Stimulated activated CD4-positive, alpha-beta T cell treated with anti-CD3 and anti-CD28 coated beads, TNF-alpha, amount 100 ng/mL, for 1 hour (primary cell): ENCODE measurements at places on chromosomes 2 and 18.

DNA sequence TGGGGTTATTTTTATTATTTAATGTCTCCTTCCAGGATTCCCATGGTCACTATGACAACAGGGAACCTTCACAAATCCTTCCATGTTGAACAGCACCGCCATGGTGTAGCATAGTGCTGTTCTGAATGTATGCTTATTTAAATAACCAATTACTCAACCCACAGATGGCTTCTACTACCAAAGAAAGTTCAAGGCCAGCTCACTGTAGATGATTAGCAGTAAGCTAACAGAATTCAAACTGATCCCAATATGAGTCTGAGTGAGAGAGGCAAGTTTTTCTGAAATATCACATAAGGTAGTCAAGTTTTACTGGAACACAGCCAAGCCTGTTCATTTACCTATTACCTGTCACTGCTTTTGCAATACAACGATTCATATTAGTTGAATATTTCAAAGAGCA is 51.2 kb downstream of the CLASP1 start:
- DNase-seq: no peak

GRCh38 chr2:7986431-7986830 is 695.4 kb upstream of the ID2 start:
- no peak for DNase-seq

GRCh38 chr18:48797841-48798255 is 152.9 kb downstream of the SMAD7 start:
- no peak for DNase-seq

GRCh38 chr2:141923657-141924056 is 207.2 kb downstream of the LRP1B start:
- no peak for DNase-seq

- DNase-seq: no peak
These were observed 85.4 kb upstream of the MYO3B start for GRCh38 chr2:170092436-170093060.

- DNase-seq: no peak
These were observed 1.8 kb downstream of the LCLAT1 start for GRCh38 chr2:30448866-30449265.

GRCh38 chr2:160278101-160278878 is 78.2 kb upstream of the ITGB6 start:
- no peak for DNase-seq

DNA sequence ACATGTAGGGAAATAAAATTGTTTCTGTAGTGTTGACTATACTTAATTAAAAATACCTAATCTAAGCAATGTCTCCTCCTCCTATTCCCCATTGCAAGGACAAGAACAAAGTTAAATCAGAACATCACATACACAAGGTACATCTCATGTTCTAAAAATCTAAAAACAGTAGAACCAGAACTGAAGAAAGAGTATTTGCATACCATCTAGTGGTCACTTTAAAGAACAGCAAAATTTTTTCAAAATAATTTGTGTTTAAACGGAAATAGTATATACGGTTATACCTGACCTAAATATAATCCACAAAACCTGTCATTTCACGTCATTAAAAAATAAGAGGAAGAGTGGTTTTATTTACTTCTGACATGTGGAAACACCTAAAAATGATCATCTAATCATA is 294.3 kb upstream of the KCNH7 start:
- DNase-seq: no peak

GRCh38 chr18:80041424-80041823 is 7.2 kb downstream of the RBFA start:
- no peak for DNase-seq

DNA sequence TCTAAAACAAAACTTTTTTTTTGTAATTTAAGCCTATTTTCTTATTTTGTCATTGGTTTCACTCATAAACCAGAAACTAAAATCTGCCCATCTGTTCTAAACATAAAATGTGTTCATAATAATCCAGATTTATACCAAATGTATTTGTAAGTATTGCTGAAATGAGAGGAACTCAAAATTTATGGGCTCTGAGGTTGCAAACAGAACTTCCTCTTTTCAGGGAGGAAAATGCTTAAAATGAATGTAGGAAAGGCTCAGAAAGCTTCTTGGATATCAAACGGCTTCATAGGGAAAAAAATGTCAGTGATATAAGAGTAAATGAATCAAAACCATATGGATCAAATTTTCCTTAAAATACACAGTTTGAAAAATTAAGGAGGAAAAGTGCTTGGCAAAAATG is 83.9 kb downstream of the PAX3 start:
- DNase-seq: no peak

DNA sequence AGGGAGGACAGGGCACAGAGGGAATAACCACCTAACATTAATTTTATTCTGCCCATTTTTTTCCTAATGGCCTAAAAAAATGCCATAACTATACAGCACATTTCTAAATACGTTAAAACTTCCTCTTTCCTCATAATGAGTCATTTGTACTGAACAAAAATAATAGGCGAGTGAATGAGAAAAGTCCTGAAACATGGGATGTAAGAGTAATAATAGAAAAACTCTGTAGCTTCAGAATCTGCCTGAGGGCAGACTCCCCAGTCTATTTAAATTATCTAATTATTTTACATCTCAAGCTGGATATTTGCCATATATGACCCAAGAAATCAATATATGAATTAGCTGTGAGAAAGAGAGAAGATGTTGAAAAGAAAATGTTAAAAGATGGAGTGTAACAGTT is 285.1 kb downstream of the TMX3 start:
- no peak for DNase-seq

GRCh38 chr2:132725148-132725547 is 55.1 kb upstream of the LYPD1 start:
- no peak for DNase-seq

DNA sequence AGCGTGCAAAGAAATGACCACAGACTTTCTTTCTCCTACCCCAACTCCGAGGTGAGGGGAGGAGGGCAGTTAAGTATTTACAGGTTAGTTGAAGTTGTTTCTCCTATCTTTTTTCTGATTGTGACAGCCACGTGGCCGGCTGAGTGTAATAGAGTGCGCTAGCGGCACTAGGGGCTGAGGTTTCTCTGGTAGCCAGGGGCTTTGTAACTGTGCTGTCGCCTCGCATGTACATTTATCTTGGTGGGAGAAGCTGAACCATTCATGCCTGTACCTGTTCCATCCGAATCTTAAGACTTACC is 214.1 kb upstream of the STON1 start:
- DNase-seq: peak; percentile 20

DNA sequence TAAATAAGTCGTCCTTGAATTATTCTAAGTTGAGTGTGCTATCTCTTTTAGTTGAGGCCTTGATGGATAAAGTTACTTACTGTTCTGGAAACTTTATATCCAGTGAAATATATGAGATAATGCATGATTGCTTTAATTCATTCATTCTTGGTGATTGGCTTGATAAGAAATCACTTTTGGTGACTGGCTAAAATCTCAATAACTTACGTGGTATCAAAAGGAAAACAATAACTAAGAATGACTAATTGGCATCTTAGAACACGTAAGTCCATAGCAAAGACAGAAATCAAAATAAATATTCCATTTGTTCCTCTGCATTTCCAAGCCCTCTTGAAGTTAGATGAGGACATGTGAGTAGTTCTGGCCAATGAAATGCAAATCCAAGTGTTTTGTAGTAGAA is 251.6 kb downstream of the NUP35 start:
- DNase-seq: no peak

GRCh38 chr18:76546088-76546435 is 51.0 kb upstream of the ZNF516 start:
- no peak for DNase-seq

DNA sequence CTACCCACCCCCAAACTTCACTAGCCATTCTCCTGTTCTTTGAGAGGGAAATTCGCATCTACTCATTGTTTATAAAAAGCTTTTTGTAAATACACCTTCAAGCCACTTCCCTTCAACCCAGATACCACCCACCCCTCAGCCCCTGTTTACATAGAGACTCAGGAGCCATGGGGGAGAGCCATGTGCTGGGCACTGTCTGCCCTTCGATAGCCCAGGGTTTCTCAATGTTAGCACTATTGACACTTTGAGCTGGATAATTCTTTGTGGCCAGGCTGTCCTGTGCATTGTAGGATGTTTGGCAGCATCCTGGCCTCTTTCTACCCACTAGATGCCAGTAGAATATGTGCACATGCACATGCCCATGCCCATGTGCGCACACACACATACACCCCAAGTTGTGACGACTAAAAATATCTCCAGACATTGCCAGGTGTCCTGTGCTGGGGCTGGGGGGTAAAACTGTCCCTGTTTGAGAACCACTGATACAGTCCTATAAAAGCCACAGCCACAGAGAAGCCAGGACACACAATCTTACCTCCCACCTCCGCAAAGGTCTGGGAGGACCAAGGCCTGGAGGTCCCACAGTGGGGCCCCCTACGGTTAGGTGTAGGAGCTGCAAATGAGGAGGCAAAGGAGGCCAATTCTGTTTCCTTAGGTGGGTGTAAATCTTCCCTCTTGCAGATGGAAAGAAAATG is 44.5 kb upstream of the ASPRV1 start:
- no peak for DNase-seq

DNA sequence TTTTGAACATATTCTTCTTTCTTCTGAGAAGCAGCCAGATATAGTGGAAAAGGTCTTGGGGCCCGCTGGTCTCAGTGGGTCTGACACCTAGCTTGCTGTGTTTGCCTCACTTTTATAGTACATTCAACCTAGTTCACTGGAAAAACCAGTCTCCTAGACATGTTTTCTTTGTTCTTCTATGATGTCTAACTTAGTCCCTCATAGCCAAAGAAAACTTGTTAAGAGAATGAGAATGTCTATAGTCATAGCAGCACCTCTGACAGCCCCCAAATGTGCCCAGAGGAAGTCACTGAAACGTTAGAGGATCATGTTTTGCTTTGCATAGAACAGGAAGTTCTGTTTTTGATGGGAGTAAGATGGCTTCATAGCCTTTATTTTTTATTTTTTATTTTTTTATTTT is 40.3 kb downstream of the TNFRSF11A start:
- DNase-seq: no peak
